ENCODE measurements at places on chromosomes 1 and 21.

DNA sequence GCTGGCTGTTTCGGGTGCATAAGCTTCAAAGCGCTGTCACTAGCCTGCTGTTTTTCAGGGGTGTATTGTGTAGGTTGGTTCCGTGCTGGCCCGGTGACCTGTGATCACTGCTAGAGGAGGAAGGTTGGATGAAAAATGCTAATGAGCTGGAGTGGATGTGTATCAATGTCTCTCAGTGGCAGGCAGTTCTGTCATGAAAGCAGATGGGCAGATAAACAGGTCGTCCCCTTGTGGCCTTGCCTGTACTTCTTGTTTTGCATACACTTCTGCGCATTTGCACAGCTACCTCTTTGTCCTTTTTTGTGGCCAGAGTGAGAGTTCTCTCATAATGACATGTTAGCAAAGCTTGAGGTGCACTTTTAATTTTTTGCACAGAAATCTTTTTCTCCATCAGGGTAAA is 2.9 kb downstream of the SELENON start:
- DNase-seq: no peak

DNA sequence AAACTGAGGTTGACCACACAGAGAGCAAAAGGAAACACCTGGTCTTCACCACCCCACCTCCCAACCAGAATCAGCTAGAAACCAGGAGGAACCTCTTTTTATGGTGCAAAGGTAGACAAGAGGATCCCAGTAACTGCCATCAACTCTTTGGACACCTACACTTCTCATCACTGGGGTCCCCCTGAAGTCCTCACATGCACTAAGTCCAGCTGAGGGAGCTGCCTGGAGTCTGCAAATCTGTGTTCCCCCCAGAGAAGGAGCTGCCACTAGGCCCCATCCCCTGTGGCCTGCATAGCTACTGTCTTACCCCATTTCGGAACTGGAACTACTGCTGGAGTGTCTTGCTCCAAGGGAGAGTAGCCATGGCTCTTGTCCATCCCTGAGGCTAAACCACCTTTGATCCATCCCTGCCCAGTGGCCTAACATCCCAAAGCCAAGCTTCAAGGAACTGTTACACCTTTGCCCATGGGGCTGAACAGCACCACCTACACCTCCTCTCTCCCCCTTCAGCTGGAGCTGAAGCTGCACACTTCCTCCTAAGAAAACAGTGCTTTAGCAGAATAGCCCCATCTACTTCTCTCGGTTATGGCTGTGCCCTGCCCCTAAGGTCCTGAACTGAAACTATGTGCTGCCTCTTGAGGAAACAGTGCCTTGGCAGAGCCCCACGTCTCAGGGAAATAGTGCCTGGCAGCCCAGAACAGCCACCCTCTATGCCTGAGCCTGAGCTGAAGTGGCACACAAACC is 85.4 kb upstream of the CD53 start:
- DNase-seq: peak; percentile 19

- no peak for DNase-seq
Observed at GRCh38 chr1:177181280-177181630, 10.5 kb downstream of the BRINP2 start.

DNA sequence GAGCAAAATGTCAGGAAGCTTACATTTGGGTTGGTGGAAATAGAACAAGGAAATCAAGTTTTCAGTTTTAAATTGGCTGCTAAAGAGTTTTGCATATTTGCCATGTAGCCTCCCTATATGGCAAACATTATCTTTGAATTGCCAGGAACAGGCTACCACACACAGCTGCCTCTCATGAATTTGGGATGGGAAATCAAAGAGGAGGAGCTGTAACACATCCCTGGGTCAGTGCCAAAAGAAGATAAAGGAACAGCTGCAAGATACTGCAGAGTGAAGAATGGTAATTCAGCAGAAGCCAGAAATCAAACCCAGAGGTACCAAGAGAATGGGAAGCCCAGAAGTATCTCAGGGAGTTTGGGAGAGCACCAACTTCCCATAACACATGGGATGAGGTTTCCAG is 18.6 kb upstream of the RASAL2 start:
- no peak for DNase-seq

DNA sequence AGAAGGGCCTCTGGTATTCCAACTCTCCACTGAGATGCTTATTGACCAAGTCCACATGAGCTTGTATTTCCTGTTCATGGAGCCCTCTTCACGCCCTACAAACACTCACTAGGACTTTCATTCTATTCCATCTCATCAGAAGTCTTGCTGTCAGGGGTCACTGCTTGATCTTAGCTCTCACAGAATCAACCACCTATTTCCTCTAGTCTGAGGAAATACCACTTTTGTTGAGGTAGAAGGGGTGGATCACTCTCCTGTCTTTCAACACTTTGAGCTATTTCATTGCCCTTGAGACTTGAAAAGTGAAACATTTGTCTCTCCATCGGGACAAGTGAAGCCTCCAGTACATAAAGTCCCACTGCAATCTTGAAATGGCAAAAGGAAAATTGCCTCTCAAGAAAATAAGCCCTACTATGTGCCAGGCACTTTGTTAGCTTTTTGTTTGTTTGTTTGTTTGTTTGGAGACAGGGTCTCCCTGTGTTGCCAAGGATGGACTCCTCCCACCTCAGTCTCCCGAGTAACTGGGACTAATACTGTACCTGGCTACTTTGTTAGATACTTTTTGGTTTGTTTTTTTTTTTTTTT is 19.8 kb upstream of the FAM110D start:
- no peak for DNase-seq

GRCh38 chr1:211377539-211378450 is 51.2 kb downstream of the TRAF5 start:
- DNase-seq: no peak

- DNase-seq: no peak
Observed at GRCh38 chr1:95604771-95605170, 370.8 kb downstream of the RWDD3 start.

- no peak for DNase-seq
Observed at GRCh38 chr1:56811331-56811730, 7.9 kb downstream of the FYB2 start.

DNA sequence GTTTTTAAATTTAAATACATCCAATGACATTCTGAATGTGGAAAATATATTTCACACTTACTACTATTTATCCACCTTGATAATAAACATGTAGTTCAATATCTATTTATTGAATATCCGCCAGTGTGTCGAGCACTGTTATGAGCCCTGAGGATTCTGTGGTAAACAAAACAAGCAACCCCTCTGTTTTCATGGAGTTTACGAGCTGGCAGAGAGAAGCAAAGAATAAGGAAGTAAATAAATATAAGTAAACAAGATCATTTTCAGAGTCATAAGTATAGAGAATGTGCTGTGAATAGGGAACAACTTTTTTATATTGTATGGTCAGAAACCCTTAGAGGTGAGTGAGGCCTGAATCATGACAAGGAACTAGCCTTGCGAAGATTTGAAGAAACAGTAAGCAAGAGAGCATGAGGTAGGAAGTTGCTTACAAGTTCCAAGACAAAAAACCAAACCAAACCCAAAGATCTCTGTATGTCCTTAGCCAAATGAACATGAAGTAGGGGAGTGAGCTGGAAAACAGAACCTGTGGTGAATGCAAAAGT is 6.4 kb upstream of the SERBP1 start:
- DNase-seq: no peak

DNA sequence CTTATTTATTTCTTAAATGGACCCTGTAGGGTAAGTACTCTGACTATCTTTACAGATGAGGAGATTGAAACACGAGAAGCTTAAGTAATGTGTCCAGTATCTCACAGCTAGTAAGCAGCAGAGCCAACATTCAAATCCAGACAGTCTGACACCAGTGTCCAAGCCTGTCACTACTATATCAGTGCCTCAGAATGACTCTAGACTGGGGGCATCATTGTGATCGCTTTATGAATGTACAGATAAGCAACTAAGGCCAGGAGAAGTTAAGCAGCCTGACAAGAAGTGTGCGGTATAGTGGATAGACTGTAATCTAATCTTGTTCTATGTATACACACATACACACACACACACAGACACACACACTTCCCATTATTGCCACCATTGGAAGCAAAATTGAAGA is 158.7 kb downstream of the NTNG1 start:
- no peak for DNase-seq

DNA sequence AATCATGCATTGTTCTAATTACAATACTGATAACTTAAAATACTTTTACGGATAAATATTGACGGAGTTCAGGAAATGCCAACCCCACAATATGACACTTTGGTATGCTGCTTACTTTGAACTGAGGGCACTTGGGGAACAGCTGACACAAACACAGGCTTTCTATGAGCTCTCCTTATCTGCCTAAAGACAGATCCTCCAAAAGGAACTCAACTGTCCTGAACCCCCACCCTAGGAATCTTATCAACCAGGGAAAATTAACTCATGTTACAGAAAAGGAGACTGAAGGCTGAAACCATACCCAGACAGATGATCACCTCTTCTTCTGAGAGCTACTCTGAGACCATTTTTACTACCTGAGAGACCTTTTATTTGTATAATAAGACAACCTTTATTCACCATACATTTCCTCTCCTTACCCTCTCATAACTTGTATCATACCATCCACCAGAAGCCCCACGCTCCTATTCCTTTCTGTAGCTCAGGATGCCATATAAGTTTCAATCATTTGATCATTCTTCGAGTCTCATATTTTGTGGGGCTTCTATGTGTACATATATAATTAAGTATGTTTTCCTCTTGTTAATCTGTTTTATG is 239.5 kb downstream of the FAF1 start:
- DNase-seq: no peak

- DNase-seq: no peak
Observed at GRCh38 chr1:207427832-207428585, 26.1 kb upstream of the CR2 start.

DNA sequence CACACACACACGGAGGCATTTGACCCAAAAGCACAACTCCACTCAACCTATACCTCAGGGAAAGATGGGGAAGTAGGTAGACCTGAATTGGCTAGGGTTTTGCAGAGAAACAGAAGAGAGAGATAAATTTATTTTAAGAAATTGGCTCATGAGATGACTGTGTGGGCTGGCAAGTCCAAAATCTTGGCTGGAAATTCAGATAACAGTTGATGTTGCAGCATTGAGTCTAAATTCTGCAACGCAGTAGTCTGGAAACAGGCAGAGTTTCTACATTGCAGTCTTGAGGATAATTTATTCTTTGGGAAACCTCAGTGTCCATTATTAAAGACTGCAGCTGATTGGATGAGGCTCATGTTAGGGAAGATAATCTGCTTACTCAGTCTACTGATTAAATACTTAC is 4.3 kb upstream of the LCE2B start:
- no peak for DNase-seq

DNA sequence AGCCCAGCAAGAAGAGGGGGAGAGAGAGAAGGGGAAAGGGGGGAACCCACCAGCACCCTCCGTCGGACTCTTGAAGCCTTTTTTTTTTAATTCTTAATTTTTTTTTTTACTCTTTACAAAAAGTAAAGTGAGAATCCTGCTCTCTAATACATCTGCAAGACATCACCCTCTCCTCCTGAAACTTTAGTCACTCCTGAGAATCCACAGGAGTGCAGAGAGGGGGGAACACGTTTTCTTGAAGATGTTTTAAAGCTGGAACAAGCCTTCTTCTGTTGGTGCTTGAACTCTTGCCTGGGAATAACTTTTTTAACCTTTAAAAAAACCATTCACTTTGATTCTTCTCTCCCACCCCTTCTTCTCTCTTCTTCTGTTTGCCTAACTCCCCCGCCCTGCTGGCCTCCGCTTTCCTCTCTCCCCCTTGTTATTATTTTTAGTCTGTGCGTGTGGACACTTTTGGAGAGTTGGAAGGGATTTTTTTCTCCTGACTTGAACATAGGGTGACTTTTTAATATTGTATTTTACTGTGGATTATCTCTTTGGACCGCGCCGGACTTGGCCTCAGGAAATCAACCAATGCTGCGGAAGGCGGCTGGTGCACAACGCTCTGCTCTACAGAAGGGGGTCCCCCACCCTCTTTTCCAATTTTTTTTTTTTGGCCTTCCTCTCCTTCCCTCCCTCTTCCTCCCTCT is 383 bp upstream of the PRRX1 start:
- DNase-seq: no peak

GRCh38 chr1:115865704-115866380 is 24.9 kb upstream of the NHLH2 start:
- no peak for DNase-seq

DNA sequence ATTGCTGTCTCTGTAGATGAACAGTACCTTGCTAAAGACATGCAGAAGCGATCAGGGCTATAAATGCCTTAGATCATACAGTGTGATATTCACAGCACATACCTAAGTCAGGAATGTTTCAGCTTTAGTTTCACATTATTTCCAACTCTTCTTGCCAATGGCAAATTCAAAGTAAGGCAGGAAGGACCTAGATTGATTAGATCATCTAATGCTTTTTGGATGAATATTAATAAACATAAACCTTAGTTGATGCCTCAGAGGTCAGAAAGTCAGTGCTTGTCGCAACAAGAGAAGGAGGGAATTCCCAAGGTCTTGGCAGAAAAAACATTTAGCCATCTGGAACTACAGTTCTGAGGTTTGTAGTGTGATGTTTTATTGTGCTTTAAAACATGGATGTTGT is 122.3 kb downstream of the TNFSF18 start:
- no peak for DNase-seq

- no peak for DNase-seq
Observed at GRCh38 chr1:39958403-39959200, 3.7 kb downstream of the MFSD2A start.

GRCh38 chr1:12565094-12565965 is 52.7 kb downstream of the DHRS3 start:
- no peak for DNase-seq

GRCh38 chr1:29689372-29690030 is 453.2 kb downstream of the PTPRU start:
- DNase-seq: no peak

- DNase-seq: no peak
Observed at GRCh38 chr1:178451529-178451928, 45.2 kb downstream of the CLEC20A start.

DNA sequence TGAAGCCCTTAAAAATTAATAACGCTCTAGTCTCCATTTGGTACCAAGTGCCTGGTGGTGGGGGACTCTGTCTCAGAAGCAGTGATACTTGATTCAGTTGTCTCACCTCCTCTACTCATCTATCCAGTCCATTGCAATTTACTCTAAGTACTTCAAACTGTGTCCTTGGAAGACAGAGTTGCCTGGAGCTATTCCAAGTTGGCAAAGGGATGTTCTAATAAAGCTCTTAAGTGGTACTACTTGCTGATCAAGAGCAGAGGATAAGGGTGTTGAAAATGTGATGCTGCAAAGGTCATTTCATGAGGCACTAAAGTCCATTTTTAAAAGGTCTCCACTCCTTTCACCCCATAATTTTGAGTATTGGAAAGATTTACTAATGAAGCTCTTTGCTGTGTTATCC is 142.2 kb downstream of the NFIA start:
- DNase-seq: no peak
